ENCODE measurements at places on chromosomes 11 and 22.

GRCh38 chr22:36145881-36146280 lies 14.7 kb downstream of the APOL3 start:
- no peak for DNase-seq

- no peak for DNase-seq
These were observed 5.1 kb downstream of the KDM4F start for GRCh38 chr11:95054356-95054755.

DNA sequence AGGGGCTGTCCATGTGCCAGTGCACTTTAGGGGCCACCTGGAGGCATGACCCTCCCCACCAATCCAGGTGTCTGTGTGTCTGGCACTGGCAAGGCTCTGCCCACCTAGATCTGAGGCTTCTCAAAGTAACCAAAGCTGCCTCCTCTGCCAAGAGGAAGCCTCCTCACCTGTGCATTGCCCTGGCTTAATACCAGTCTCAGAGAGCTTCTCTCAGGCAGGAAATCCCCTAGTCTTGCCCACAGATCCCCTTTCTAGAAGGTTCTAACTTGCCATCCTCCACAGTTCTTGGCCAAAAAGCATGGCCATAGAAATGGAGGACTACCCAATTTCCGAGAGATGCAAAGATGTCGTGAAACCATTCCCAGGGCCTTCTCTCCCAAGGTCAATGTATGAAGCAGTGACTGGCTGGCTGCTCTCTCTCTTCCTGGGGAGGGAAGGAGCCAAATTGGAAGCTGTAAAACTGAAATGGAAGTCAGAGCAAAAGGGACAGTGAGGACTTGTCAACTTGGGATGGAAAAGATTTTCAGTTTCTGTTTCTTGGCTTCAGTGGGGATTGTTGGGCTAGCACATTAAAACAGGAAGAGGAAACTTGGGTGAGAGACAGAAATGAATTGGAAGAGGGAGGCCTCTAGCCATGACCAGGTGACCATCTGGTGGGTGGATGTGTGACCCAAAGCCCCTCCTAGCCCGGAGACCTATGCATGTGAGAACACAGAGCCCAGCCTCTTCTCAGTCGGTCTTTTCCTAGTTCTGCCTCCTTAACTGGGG lies 68.8 kb downstream of the PRDM11 start:
- no peak for DNase-seq

- no peak for DNase-seq
These were observed 4.5 kb downstream of the ARVCF start for GRCh38 chr22:20011993-20012740.

All from stimulated activated CD4-positive, alpha-beta T cell treated with anti-CD3 and anti-CD28 coated beads, TNF-alpha, amount 100 ng/mL, for 24 hours (primary cell).